Central memory CD8-positive, alpha-beta T cell (primary cell): ENCODE measurements at places on chromosomes 4 and X.

DNA sequence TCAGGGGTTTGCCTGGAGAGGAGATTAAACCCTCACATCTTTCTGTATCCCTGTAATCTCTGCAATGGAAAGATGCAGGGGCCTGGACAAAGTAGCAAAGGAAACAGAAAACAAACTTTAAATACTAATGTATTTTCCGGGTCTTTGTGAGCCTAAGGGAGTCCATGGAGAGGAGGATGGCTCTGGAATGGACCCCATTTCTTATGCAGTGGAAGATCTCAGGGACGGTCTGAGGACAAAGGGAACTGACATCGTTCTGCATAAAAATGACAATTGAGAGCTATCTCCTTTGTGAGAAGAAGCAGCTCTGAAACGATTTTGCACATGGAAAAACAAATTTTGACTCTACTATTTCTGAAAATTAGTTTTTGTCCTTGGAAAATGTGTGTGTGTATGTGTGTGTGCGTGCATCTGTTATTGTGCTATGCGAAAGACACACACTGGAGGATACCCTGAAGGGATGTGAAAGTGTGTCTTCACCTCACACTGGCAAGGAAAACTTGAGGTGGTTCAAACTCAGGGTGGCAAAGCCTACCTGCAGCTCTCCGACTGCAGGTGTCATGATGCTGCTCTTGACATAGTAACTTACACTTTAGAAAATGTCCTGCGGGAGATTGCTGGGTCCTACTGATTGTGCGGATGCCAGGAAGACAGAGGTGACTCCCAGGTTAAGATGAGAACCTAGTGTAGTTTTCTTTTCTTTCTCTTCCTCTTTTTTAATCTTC, 126.4 kb upstream of the JADE1 start:
- no peak for DNase-seq

DNA sequence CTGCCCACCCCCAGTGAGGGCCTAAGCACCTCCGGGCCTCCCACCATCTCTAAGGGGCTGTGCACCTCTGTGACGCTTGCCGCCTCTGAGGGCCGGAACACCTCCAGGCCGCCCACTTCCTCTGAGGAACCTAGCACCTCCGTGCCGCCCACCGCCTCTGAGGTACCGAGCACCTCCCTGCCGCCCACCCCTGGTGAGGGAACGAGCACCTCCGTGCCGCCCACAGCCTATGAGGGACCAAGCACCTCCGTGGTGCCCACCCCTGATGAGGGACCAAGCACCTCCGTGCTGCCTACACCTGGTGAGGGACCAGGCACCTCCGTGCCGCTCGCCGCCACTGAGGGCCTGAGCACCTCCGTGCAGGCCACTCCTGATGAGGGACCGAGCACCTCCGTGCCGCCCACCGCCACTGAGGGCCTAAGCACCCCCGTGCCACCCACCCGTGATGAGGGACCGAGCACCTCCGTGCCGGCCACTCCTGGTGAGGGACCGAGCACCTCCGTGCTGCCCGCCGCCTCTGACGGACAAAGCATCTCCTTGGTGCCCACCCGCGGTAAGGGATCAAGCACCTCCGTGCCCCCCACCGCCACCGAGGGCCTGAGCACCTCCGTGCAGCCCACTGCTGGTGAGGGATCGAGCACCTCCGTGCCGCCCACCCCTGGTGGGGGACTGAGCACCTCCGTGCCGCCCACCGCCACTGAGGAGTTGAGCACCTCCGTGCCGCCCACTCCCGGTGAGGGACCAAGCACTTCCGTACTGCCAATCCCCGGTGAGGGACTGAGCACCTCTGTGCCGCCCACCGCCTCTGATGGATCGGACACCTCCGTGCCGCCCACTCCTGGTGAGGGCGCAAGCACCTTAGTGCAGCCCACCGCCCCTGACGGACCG, 977 bp downstream of the MAGEE1 start:
- peak; percentile 26 for DNase-seq

GRCh38 chr4:139005774-139006173, 9.8 kb upstream of the NOCT start:
- DNase-seq = no peak

DNA sequence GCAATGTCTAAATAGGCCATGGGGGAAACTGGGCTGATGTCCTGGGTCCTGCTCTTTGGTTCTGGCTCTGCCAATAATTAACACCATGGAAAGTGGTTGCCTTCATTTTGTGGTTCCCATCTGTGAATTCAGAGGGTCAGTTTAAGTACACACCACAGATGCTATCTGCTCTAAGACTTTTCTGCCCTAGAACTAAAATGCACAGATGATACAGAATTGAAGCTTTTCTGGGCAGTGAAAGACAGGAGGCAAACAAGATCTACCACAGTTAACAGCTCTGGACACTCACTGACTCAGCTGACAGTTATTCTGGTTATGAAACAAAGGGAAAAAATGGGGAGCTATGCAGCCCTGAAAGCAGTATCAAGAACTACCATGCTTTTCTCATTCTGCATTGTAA, 37.3 kb downstream of the APBB2 start:
- DNase-seq = no peak

GRCh38 chr4:78058591-78059523, 1.7 kb downstream of the FRAS1 start:
- DNase-seq = no peak

GRCh38 chrX:2566055-2566454, 65.3 kb upstream of the DHRSX start:
- no peak for DNase-seq

GRCh38 chrX:10931976-10932375, 179.2 kb upstream of the HCCS start:
- DNase-seq = no peak

DNA sequence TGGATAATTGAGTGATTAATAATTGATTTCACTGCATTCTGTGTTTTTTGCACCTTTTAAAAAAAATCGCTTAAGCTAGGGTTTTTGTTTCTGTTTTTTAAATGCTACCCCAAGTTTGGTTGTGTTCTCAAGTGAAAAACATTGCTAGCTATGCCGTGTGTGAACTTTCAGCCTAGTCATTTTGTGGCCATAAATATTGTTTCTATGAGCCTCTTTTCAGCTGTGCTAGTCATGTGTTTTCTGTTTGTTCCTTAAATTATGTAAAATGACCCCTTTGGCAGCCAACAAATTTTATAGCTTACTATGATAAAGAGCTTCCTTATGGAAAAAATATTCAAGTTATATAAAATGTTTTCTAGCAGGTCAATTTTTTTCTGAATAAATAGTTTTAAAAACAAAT, 59.1 kb downstream of the GALNT7 start:
- DNase-seq = no peak

- no peak for DNase-seq
Observed at GRCh38 chr4:183324619-183325018, 2.4 kb upstream of the CLDN24 start.

DNA sequence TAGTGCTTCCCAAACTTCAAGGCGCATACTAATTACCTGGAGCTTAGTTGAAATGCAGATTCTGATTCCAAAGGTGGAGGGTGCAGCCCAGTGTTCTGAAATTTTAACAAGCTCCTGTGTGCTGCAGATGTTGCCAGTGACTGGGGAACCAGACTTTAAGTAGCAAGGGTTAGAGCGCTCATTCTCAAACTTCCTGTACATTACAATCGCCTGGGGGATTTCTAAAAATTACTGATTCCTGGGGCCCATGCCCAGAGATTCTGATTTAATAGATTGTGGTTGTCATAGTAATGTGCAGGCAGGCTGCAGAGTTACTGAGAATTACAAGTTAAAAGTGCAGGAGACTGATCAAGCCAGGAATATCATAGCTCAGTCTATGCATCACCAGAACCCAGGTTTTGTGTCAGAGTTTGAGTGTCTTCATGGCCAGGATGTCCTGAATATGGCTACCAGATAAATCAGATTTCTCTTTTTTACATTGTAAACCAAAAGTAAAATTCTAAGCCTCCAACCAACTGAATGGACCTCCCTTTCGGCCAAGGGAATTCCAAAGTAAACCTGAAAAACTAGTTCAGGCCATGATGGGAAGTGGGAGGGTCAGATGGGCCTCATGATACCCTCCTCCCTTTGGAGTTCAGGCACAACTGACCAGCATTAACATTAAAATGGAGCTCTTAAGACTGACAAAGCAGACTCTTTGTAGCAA, 121.6 kb downstream of the ATXN3L start:
- DNase-seq = no peak

DNA sequence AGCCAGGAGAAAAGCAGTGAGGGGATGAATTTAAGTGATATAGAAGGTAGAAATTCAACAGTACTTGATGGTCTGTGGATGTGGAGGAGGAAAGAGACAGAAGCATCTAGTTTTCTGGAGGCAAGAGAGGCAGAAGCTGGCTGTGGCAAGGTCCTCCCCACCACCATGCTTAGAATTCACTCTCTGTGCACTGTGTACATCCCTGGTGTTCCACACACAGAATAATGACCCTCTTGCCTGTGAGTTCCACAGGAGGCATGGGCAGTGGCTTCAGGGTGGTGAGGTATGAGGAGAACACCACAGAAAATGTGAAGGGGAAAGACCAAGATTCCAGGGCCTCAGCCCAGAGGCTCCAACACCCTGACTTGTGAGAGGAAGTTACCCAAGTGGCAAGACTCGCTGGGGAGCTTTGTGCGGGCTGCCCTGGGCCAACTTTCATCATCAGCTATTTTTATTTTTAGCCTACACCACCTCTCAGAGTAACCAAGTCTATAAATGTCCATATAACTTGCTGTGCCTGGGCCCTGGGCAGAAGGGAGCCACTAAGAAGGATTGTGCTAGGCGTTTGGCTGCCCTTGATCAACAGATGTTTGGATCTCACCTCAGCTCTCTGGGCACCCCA, 7.8 kb upstream of the INTS6L start:
- no peak for DNase-seq

- DNase-seq = no peak
Observed at GRCh38 chr4:139256349-139256748, 23.7 kb downstream of the MGARP start.

GRCh38 chr4:8274765-8275547, 5.4 kb downstream of the HTRA3 start:
- DNase-seq = no peak

DNA sequence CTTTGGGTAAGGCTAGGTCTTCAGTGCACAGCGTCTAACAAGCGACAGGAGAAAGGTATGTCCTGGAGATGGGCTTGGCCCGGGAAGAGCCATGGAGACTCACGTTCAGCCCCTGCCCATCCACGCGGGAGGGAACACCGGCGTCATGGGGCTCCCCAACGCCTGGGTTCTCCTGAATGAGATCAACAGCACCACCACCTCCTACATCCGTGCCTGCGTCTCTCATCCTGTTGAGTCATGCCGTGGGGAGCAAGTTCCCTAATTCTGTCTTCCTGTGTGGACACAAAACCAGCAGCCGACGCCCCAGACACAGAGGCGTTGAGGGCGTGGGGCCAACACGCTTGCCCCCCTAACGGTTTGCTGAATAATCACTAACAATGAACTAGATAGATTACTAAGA, 20.1 kb upstream of the IL3RA start:
- no peak for DNase-seq

GRCh38 chrX:138995458-138995857, 283.9 kb upstream of the FGF13 start:
- no peak for DNase-seq

DNA sequence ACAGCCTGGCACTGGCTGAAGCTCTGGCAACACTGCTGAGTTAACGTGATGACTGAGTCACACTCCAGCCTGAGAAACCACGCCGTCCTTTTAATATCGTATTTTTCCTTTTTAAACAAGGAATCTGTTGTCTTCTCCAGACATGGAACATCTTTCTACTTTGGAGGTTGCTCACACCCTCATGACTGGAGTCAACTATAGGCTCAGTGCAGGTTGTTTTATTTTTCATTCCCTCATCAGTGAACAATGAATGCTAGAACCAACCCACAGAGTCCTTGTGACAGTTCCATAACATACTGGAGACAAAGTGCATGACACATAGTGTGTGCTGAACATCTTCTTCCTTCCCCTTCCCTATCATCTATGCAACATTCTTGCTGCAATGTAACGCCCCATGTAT, 76.8 kb upstream of the CPEB2 start:
- DNase-seq = no peak

GRCh38 chr4:10061650-10062415, 40.5 kb upstream of the SLC2A9 start:
- no peak for DNase-seq

GRCh38 chrX:18617407-18617750, 54.5 kb downstream of the RS1 start:
- no peak for DNase-seq

- DNase-seq = no peak
Observed at GRCh38 chrX:13775837-13776236, 41.1 kb downstream of the GPM6B start.

DNA sequence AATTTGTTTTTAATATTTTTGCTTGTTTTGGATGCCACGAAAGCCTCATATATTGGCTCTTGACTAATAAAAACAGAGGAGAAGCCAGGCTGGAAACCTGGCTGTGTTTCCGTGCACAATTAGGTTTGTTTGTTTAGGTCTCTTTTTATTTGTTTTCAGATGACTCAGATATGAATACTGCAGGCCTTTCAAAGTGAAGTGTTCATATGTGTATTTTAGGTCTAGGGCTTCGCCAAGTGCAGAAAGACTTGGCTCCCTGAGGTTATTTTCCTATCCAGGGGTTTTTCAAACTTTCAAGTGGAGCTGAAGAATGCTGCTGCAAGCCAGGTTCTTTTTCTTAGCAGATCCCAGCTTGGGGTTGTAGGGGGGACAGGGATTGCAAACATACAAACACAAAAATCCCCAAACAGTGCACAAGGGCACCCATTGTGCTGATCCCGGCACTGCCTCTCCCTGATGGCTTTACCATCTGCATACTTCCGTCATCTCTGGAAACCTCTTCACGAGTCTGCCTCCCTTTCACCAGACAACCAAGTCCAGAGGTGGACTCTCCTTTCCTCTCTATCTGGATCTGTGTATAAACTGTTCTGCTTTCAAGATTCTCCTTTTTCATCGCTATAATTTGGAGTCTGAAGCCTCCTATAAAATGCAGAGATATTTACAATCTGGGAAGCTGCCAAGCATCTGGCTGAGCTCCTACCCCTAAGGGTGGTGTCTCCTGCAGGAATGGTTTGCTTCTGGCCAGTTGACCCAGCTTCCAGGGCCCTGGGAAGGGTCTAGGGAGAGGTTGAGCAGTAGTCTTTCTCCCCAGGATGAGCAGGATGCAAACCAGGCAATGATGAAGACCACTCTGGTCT, 108.6 kb downstream of the SMIM20 start:
- DNase-seq = no peak

DNA sequence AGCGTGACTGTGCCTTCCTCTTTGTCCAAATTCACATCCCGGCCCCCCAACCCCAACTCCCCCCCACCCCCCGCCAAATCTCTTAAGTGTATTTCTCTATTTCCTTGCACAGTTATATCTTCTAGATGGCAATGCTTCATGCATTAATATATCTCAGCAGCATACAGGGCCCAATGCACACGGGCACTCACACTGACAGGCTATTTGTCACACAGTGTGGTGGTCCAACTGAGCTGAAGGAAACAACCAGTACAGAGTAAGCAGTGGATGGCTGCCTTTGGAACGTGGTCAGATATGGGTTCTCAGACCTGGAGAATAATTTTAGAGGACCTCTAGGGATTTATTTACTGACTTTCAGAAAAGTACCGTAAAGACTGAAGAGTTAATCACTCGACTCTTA, 681 bp downstream of the EXOC1 start:
- no peak for DNase-seq

GRCh38 chr4:186096681-186097165, 7.8 kb upstream of the FAM149A start:
- no peak for DNase-seq
